WERI-Rb-1 (cell line): ENCODE measurements at places on chromosomes 11 and 22.
A peak's percentile ranks its signal among the peaks of the same experiment; 100 is the strongest.

- DNase-seq, result no peak
Measured at GRCh38 chr11:96293598-96294021, 49.4 kb downstream of the MAML2 start.

GRCh38 chr11:12922418-12922817 is 86.7 kb upstream of the RASSF10 start:
- DNase-seq, result no peak

DNA sequence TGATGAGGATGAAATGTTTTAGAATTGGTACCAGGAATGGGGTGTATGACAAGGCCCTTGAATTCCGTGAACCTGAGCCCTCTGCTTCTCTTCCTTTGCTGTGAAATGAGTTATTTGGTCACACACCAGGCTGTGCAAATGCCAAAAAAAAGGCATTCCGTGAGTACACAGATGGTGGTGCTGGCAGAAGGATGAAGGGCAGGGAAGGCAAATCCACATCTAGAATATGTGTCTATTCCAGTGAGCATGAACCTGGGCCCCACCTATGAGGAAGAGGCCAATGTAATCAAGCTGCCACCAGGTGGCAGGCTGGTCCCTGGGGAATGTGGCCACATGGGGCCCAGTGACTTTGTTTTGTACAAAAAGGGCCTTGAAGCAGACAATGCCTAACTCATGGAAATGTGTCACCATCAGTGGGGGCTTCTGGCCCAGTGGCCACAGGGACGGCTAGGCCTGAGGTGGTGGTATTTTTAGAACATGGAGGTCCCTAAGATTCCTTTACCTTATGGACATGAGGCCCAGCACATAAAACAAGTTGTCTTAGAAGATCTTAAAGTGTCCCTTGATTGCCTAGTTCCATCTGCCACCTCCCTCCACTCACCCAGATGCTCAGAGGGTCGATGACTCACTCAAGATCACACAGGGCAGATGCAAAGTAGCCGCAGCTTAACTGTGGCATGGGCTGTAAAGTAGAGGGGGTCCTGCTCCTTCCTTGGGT is 3.9 kb upstream of the RNF215 start:
- peak; percentile 82 for DNase-seq

- no peak for DNase-seq
Measured at GRCh38 chr11:121367844-121368225, 75.3 kb downstream of the SC5D start.

- DNase-seq, result peak; percentile 41
Measured at GRCh38 chr22:29266564-29267461, 968 bp downstream of the RHBDD3 start.

DNA sequence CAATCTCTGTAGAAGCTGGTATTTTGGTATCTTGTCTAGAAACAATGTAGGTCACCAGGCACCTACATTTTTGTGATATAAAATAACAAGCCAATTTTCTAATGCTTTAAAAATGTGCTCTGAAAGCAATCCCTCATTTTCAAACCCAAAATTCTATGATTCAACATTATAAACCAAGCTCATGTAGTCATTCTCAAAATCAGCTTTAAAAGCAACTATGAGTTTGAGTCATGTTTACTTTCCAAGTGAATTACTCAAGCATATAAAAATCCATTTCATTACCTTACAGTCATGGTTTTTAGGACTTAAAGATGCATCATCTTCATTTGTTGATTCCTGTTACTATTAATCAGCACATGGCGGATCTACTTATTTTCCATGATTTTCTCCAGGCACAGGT is 216.4 kb downstream of the GRM5 start:
- no peak for DNase-seq
